ENCODE measurements at places on chromosomes 6 and 20. TPM values are rescaled to one million over a fixed set of nuclear protein-coding genes. Genes with fewer than 3 reads are reported as not detected.
A peak's percentile ranks its signal among the peaks of the same experiment; 100 is the strongest.

The CCN5 gene
- total RNA-seq, result 168 TPM

DNA sequence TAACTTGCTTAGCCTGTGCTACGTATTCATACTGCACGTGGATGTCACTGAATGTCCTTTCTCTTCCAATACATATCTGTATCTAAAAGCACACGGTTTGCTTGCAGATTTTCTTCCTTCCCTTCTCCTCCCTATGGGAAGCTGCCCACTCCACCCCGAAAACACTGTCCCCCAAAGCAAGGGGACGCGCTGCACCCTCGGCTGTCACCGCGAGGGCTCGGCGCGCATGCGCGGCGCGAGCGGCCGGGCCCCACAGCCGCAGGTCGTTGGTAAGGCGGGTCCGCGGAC lies 659 bp downstream of the TMX4 start:
- H3K27me3 ChIP-seq, result no peaks in the 10 kb centered on the region
- peaks cover 8% of the 10 kb centered on the region for H3K4me1 ChIP-seq
- DNase-seq, result no peak
- peak overlapping the region; percentile 93 for H3K4me3 ChIP-seq
- peak overlapping the region; percentile 98 for H3K27ac ChIP-seq

DNA sequence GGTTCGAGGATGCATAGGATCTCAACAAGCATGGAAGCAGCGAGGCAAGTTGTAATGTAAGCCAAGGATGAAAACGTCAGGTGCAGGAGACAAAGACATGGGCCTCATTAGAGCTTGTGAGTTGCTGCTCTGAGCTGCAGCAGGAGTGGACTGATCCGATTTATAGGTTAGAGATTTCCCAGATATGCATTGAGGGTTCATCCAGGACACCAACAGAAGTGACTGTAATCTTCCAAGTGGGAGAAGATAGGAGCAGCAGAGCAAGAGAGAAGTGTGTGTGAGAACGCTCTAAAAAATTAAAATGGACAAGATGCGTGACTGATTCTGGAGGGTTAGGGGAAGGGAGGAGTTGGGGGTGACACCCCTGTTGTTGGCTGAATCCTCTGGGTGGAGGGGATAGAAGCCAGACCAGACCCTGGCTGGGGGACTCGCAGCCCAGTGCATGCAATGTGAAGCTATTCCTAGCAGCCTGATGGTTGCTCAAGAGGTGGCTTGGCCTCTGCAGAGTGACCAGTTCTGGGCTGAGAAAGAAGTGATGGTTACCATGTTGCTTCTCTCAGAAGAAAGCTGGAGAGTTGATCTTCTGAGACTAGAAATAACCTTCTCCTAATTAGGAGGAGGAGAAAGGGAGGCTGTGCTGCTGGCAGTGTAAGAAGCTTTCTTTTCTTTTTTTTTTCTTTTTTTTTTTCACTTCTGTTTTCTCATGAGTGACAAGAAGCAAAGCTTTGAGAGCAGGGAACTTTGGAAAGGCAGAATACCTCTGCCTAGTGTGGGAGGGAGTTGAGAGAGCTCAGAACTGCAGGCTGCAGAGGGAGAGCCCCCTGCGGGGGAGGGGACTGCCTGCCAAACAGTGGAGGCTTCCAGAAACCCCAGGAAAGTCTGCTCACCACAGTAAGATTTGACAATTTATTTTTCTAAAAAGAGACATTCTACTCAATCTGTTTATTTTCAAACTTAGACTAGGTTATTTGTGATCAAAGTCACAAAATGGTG lies 116.9 kb downstream of the SLX4IP start:
- peaks cover 7% of the 10 kb centered on the region for H3K4me1 ChIP-seq
- no peak overlapping the region for H3K4me3 ChIP-seq
- no peaks in the 10 kb centered on the region for H3K27me3 ChIP-seq
- no peak overlapping the region for H3K27ac ChIP-seq
- H3K36me3 ChIP-seq, result no peaks in the 10 kb centered on the region

- peaks cover 6% of the 10 kb centered on the region for H3K4me1 ChIP-seq
- H3K27ac ChIP-seq, result no peak overlapping the region
- no peaks in the 10 kb centered on the region for H3K36me3 ChIP-seq
- H3K27me3 ChIP-seq, result no peaks in the 10 kb centered on the region
- DNase-seq, result no peak
Measured at GRCh38 chr6:37275350-37275749, 17.4 kb upstream of the TMEM217 start.

DNA sequence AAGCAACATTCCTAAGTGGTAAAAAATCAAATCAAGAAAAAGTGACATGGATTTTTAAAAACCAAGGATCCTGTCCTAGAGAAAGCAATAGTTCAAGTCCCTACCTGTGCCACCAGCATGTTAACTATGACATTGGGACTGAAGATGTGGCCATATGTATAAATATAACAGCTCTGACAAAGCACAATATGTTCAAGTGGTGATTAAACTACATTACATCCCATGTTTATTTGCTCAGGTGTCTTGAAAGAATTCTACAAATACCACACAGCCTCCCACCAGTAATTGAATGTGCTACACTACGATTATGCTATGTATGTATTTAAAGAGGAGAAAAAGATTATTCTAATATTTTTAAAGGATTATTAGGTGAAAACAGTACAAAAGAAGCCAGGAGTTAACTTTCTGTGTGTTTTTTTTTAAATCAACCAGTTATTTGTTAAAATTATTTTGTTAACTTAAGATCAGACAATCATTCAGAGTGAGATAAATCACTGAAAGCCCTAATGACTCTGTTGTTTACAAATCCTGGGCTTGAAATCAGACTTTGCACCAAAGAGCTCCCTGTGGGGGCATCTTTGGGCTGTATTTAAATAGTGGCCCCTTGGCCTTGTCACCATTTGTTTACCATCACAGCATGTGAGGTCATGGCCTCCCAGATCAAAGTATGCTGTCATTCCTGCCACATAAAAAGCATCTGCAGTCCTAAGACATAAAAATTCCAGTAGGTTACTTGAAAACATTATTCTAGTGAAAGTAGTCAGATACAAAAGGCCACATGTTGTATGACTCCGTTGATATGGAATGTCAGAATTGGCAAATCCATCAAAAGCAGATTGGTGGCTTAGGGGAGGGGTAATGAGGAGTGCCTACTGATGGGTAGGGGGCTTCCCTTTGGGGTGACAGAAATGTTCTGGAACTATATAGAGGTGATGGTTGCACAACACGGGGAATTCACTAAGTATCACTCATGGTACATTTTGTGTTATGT lies 17.1 kb downstream of the TTLL2 start:
- no peak for DNase-seq
- no peaks in the 10 kb centered on the region for H3K36me3 ChIP-seq
- H3K27me3 ChIP-seq, result no peaks in the 10 kb centered on the region
- no peak overlapping the region for H3K27ac ChIP-seq
- H3K4me3 ChIP-seq, result no peak overlapping the region

DNA sequence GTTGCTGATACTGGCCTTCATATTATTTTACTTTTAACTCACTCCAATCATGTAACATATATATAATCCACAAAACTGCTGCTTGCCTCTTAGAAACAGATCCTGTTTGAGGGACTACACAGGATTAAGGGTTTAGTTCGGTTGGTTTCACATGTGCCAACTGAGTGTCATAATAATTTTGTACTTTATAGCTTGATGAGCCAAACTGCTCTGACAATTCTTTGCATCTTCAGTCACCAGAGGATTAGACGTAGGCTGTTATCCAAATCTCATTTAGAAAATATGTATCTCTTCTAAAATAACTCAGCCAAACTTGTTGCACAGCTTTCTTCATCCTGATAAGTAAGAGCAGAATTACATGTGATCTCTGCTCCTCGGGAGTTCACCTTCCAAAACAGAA lies 643.6 kb upstream of the PTCHD4 start:
- no peak overlapping the region for H3K4me3 ChIP-seq
- H3K36me3 ChIP-seq, result no peaks in the 10 kb centered on the region
- H3K4me1 ChIP-seq, result no peaks in the 10 kb centered on the region
- DNase-seq, result no peak

Measured in upper lobe of left lung (tissue), 6 donors.